Ovary (tissue), 10 donors: ENCODE measurements at places on chromosomes 6 and 20. TPM values are rescaled to one million over a fixed set of nuclear protein-coding genes. Genes with fewer than 3 reads are reported as not detected.

GRCh38 chr6:7454696-7455358 lies 65.2 kb downstream of the RIOK1 start:
- no peak for DNase-seq

DNA sequence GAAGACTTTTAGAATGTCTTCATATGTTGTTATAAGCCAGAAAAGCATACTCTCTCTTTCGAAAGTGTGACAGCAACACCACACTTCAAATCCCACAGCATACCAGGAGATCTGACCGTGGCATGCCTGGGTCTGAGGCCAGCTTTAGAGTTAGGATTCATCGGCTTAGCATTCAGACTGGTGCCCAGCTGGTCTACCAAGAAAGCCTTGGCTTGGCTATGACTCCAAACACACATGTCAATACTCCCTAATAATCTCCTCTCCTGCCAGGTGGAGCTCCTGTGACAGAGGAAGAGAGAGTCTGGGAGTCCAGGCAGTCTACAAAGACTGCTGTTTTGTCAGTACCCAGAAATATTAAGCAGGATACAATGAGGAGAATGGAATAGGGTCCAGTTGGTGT lies 77.1 kb upstream of the MAN1A1 start:
- DNase-seq: no peak

DNA sequence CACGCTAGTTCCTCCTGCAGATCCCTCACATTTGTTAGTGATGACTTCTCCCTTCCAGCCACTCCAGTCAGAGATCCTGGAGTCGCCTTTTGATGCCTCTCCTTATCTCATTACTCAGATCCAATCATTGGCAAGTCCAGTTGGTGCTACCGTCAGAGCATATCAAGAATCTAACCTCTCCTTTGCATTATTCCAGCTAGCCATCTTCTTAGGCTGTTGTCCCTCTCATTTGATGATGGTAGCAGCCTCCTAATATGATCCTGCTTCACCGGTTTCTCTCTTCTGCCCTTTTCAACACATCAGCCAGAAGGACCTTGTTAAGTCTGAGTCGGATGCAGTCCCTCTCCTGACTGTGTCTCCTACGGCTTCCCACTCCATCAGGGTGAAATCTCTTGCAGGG lies 305.6 kb downstream of the THBS2 start:
- DNase-seq: no peak

GRCh38 chr6:8181160-8181881 lies 79.0 kb upstream of the EEF1E1 start:
- DNase-seq: no peak

Gene POM121L2
- not detected for total RNA-seq

Gene PRSS16
- 3.3 TPM for total RNA-seq

GRCh38 chr20:25050501-25051350 lies 7.2 kb downstream of the ACSS1 start:
- DNase-seq: peak; percentile 22

- DNase-seq: no peak
These were observed 366 bp downstream of the SLC22A1 start for GRCh38 chr6:160121981-160122380.

GRCh38 chr6:79064635-79065034 lies 13.4 kb downstream of the PHIP start:
- DNase-seq: no peak
